ENCODE measurements at places on chromosomes 7 and 10. TPM values are rescaled to one million over a fixed set of nuclear protein-coding genes. Genes with fewer than 3 reads are reported as not detected.

DNA sequence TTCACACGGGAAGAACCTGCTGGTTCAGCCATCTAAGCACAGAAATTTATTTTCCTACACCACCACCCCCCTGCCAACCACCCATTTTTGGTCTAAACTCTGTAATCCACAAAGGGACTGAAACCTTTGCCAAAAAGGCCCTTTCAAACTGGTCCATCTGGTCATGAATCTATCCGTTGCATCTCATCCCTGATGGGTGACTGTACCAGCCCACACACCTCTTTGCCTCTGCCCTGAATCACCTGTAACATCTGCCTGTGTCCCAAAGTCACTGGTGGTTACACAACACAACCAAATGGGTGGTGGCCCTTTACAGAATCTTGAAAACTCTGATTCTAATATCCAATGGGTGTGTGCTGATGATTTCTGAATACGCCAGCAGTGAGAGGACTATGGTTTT, 503.4 kb downstream of the PARD3 start:
- no peak for DNase-seq

DNA sequence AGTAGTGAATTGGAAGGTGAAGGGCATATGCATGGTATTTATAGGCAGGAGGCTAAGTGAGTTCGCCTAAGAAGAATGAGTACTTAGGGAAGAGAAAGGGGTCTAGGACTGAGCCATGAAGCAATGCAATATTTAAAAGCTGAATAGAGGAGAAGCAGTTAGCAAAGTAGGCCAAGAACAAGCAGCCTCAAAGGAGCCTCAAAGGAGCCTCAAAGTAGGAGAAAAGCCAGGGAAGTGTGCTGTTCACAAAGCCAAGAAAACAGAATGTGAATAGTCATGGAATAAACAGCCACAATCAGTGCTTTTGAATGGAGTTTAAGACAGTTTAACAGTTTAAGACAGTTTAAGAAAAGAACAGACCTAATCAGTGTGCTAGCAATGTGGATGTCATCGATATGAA, 762.0 kb downstream of the SORCS1 start:
- DNase-seq, result peak; percentile 68

GRCh38 chr7:106493041-106493731, 167.8 kb downstream of the CCDC71L start:
- DNase-seq, result no peak

DNA sequence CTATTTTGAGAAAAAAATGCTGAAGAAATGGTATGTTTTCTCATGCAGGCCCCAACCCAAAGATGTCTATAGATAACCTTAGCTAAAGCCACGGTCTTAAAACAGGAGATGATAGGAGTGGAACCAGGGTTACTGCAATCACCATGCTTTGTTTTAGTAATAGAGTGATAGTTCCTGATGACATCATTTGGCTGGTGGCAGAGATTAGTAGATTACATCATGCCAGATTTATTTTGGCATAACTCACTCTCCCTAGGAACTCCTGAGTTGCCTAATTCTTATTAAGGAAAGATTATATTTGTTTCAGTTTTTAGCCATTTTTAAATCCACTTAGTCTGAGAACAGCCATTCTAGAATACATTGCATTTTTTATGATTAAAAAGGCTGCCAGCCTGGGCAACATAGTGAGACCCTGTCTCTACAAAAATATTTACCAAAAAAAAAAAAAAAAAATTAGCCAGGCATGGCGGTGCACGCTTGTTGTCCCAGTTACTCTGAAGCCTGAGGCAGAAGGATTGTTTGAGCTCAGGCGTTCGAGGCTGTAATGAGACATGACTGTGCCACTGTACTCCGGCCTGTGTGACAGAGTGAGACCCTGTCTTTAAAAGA, 17.8 kb downstream of the ENO4 start:
- DNase-seq, result no peak

GRCh38 chr10:59432207-59432900, 70.0 kb upstream of the FAM13C start:
- DNase-seq, result no peak

GRCh38 chr10:126945351-126946030, 40.3 kb downstream of the DOCK1 start:
- DNase-seq, result no peak

DNA sequence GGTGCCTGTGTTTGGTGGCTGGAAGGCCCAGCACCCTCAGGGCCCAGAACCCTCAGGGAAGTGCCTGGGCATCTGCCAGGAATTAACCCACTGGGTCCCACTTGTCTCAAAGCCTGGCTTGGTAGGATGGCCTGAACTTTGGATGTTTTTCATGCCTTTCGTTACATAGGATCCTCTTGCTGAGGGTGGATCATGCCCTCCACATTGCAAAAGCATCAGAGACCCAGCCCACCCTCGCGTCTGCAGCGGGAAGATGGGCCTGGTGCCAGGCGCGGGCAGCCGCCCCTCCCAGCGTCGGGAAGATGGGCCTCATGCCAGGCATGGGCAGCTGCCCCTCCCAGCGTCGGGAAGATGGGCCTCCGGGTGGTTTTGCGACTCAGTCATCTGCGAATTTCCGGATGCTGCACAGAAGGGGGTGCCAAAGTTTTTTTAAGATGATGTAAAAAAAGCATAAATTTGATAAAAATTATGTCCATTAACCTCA, 51.9 kb upstream of the PRKAR1B start:
- no peak for DNase-seq

GRCh38 chr7:37297546-37297945, 151.1 kb downstream of the ELMO1 start:
- no peak for DNase-seq

GRCh38 chr10:58757352-58758065, 244.8 kb downstream of the BICC1 start:
- DNase-seq, result no peak

- DNase-seq, result no peak
These were observed 18.2 kb downstream of the PODXL start for GRCh38 chr7:131538071-131538812.

DNA sequence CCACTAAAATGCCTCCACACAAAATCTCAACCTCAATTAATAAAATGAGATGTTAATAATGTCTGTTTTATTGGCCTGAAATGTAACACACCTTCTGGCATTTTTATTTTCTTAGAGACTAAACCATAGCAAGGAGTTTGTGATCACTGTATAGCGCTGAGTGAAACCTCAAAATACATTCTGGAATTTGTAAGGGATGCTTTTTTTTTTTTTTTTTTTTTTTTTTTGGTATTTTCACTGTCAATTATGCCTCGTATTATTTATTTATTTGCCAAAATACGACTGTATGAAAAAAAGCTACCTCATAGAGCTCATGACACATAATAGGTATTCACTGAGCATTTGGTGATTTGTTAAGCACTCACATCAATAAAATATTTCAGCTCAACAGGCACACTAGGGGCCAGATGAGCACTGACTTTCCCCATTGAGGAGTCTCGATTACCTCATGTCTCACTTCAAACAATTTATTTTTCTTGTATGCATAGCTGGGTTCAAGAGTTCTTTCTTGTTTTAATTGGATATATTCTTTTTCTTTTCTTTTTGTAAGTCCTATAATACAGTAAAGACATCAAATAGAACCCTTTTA, 36.5 kb downstream of the SEMA3C start:
- no peak for DNase-seq

DNA sequence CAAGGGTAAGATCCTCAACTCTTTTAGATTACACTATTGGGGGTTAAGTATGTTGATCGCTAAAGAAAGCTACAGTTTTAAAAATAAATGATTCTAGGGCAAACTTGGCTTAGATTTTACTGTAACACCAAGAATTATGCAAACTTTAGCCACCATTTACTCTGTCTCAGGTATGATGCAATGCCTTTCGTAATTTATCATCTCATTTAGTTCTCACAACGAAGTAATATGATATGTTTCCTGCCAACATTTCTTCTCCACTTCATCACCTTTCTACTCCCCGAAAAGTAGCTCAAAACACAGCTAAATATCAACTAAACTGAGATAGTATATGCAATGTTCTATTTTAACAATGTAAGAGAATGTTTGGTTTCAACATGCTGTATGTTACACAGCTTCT, 21.1 kb downstream of the FAM133B start:
- no peak for DNase-seq

DNA sequence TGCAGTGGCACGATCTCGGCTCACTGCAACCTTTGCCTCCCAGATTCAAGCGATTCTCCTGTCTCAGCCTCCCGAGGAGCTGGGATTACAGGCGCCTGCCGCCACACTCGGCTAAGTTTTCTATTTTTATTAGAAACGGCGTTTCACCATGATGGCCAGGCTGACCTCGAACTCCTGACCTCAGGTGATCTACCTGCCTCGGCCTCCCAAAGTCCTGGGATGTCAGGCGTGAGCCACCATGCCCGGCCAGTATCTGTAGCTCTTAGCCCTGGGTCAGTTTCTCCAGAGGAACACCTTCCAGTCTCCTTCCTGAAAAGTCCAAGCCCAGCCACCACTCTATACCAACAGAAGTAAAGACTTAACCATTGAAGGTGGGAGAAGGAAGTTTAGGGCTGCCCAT, 15.2 kb upstream of the ZKSCAN1 start:
- no peak for DNase-seq

- DNase-seq, result no peak
These were observed 130.1 kb upstream of the MALRD1 start for GRCh38 chr10:18918532-18918931.

GRCh38 chr10:86649471-86650150, 4.7 kb upstream of the OPN4 start:
- DNase-seq, result no peak

Gene LRMDA
- not detected for polyA plus RNA-seq

Gene CALML5
- polyA plus RNA-seq, result 4.9 TPM
